ENCODE measurements at places on chromosomes 7 and 10. TPM values are rescaled to one million over a fixed set of nuclear protein-coding genes. Genes with fewer than 3 reads are reported as not detected.

GRCh38 chr7:121515630-121516401 is 119.7 kb upstream of the FAM3C start:
- DNase-seq = no peak

GRCh38 chr7:27200761-27201579 is 1.1 kb upstream of the HOXA13 start:
- DNase-seq = peak; percentile 38

DNA sequence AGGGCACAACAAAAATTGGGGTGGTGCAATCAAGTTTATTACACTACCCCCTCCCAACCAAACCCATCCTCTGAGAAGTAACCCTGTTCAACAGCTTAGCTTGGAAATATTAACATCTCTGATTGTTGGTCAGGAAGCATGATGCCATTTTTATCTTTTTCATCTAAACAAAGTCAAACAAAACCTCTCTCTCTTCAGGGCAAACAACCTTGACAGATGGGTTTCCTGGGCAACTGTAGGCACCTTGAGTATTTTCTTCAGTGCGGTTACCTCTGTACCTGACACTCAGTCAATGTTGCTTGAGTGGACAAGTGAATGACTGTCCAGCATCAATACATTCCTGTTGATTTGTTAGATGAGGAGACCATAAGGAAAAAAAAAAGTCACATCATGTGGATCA is 183.6 kb downstream of the NRP1 start:
- no peak for DNase-seq

DNA sequence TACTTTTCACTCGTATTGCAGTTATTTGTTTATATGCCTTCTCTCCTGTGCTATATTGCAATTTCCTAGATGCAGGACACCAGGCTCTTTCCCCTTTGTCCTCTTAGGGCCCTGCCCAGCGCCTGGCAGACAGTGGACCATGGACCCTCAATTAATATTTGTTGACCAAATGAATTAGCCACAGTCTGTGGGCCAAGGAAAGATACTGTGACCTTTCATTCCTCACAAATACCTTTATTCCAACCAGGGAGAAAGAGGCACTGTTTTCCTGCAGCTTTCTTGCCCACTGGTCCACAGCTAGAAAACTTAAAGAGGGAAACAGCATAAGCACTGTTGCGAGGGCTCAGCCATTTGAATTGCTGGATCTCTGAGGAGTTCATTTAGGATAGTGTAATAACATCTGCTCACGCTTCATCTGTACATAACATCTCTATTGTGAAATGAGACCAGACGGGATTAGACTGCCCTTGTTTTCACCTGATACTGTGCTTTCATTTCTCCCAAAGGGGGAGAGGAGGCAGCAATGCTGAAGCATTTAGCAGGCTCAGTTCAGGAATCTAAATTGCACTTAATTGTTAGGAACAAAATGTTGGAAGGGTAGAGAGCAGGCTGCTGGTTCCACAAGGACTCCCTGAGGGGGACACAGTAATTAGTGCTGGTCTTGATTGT is 46.7 kb downstream of the TNS3 start:
- DNase-seq = no peak

DNA sequence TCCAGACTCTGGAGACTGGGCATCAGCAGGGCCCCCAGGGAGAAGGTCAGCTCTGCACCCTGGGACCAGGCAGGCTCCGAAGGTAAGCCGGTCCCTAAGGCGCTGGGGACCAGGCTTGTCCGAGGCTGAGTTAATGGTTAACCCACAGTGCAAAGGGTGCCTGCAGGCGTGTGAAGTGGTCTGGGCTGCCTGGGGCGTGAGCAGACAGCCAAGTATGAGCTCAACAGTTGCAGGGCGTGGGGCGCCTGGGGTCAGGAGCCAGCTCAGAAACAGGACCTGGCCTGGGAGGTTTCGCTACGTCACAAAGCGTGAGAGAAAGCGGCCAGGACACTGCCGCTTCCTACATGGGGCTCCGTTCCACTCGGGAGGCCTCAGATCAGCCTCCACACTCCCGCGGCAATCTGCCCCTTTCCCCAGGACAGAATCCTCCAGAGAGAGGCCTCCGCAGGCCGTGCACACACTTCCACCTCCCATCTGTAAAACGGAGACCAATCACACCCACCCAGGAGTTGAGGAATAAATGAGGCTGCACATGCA is 16.0 kb downstream of the PDGFA start:
- DNase-seq = no peak

GRCh38 chr7:25828468-25828867 is 323.5 kb upstream of the NFE2L3 start:
- no peak for DNase-seq

DNA sequence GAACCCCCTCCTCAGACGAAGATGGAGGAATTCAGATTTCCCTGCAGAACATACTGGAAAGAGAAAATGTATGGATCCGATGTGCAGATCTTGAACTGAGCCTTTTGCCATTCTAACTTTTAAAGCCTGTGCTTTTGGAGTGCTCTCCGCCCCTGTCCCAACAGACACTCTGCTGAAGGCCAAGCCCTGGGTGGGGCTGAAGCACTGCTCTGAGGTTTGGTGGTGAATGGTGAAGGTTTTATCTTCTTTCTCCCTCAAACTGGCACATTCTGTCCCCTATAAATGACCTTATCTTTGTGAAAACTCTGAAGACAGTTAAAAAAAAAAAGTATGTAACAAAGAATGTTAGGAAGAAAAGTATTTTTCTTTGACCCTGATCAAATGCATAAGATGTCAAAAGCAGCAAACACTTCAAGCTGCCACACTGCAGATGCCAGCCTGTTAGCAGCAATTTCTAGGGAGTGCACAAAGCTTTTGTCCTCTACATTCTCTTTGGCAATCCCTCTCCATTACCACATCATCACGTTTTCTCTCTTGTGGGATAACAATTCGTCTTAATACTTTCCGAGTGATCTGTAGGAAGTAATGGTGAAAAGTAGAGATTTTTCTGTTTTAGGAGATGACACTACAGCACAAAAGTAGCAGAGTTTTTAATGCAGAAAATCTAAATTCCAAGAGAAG is 137.3 kb upstream of the CCDC6 start:
- no peak for DNase-seq

DNA sequence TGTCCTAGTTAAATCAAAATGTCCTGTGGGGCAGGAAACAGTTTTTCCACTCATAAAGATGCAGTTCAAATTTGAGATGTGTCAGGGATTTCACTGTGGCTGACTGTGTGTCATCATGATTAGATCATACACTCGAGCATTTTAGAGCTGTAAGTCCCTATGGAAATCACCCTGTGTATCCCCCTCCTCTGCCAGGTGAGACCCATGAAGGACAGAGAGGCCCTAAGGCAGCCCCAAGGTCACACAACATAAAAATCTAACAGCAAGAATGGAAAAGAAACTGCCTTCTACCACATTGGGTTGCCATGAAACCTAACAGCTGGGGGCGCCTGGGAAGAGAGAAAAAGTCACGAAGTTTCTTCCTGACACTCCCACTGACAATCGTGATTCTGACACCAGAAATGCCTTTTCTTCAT is 135.8 kb downstream of the KCNMA1 start:
- no peak for DNase-seq

- no peak for DNase-seq
Observed at GRCh38 chr7:156014808-156015207, 202.5 kb upstream of the SHH start.

DNA sequence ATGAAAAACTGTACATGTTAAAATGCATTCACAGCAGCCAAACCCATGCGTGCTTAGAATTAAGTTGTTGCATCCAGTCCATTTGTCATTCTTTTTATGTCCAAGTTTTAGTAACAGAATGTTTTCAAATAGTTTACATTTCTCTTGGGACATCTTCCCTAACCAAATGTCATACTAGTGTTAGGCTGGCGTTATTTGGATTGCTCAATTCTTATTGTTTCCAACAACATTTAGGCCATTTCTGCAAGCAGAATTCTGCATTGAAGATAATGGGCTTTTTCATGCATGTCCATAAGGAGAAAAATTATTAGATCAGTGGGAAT is 203.0 kb downstream of the HIBADH start:
- no peak for DNase-seq

GRCh38 chr7:70719125-70719524 is 412.8 kb upstream of the GALNT17 start:
- no peak for DNase-seq

GRCh38 chr10:104330168-104331110 is 7.8 kb downstream of the ITPRIP start:
- peak; percentile 77 for DNase-seq

- DNase-seq = no peak
Observed at GRCh38 chr7:51731075-51731474, 414.5 kb upstream of the COBL start.

- no peak for DNase-seq
Observed at GRCh38 chr7:95921543-95921942, 149.2 kb downstream of the DYNC1I1 start.

- no peak for DNase-seq
Observed at GRCh38 chr7:1418505-1419309, 40.6 kb downstream of the MICALL2 start.

GRCh38 chr7:97024209-97025129 is at the start of gene DLX5:
Gene DLX5, minus strand, starts transcription at chr7:97024831. Its CDS starts 208 bp downstream, at chr7:97024623.
- peak; percentile 58 for DNase-seq

DNA sequence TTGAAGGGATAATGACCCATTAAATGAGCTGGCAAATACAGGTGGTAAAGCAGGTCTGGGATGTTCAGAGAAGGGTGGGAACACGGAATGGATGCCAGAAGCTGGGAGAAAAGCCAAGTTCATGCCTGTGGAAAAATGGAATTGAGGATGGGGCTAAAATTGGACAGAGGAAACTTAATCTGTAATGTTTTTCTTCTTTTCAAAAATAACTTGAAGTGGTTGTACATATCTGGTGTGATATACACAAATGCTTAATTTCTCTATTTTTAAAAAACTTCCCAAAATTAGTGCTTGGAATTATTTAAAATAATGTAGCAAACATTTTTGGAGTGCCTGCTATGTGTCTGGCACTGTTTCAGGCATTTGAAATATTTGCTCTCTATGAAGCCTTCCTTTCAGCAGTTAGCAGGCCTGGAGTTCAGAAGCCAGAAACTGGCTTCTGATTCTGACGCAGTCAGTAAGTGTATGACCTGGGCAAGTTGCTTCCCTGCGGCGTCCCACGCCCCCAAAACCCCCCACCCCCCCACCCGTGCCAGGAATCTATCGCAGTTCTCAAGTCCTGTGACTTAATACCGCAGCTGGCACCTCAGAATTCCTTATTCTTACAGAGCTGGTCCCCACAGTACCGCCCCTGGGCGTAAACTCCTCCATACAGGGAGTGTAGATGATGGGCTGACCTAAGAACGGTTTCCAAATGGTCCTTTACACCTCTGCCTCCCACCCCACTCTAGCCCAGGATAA is 828 bp upstream of the MALSU1 start:
- DNase-seq = no peak

GRCh38 chr10:20473023-20473760 is 423.9 kb downstream of the NEBL start:
- no peak for DNase-seq

DNA sequence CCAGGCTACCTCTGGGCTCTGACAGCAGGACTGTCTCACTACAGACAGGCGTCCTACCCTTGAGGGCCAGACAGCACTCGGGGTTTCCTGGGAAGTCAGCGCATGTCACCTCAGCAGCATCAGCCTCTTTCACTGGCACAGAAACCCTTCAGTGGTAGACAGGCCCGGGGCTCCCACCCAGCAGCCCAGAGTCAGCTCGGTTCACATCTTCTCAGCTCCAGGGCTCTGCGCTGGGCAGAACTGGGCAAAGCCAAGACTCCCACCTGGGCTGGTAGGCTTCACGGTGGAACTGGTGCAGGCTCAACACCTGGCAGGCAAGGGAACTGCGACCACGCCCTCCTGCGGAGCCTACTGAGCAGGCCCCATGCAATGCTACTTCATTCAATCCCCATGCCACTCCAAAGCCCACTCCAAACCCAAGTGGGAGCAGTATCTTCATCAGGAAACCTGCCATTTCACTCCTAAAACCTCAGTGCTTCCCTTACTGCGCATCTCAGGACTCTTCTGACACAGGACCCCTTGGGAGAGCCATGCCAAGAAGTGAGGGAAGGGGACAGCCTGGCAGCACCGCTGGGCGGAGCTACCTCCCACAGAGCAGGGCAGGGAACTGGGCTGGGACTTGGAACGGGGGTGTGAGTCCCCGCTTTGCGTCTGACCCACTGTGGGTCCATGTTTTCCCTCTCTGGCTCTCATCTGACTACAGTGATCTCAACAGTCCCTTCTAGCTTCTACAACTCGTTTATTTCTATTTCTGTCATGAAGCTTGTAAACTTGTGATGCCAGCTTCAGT is 60.4 kb downstream of the SCRN1 start:
- DNase-seq = no peak

DNA sequence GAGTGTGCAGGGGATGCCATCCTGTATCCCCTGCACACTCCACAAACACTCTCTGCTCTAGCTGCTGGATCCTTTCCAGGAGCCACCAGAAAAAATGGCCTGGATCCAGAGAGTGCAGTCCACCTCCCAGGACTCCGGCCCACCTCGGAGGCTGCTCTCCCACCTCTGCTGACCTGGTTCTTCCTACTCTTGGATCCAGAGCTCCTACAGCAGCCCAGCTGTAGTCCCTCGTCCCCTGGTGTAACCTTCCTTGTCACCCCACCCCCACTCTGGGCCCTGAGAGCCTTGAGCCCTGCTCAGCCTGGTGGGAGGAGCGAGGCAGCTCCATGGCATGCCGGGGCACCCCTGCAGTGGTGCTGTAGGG is 54.4 kb downstream of the GOLGA7B start:
- DNase-seq = no peak

DNA sequence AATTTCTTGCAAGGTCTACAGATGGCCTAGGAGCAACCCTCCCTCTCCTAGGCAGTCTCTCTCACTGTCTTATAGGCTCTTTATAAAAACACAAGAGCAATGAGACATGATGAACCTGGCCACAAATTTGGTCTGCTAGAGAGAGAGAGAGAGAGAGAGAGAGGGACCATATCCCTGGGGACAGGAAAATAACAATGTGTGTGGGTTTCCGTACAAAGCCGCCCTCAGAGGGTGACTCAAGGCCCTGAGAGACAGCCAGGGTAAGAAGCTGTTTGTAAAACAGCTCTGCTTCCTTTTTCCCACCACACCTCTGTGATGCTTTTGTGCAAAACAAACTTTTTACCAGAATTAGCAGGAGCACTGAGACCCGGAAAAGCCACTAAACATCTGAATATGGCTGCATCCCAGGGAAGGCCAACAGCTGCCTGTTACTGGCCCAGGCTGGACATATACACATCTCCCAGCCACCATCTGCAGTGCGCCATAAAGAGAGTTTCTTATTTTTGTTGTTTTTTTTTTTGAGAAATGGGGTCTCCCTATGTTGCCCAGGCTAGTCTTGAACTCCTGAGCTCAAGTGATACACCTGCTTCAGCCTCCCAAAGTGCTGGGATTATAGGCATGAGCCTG is 18.4 kb downstream of the GIMAP5 start:
- no peak for DNase-seq

GRCh38 chr10:11017000-11017569 is 587 bp upstream of the CELF2 start:
- no peak for DNase-seq

PIP gene
- 126 TPM for total RNA-seq

NEURL1 gene
- total RNA-seq = 0.30 TPM

CCL24 gene
- total RNA-seq = 2.6 TPM

CYP2W1 gene
- total RNA-seq = 13.3 TPM

CFAP43 gene
- 1.5 TPM for total RNA-seq

CALML3 gene
- 27.4 TPM for total RNA-seq

ZNF804B gene
- not detected for total RNA-seq

IDI1 gene
- 62.1 TPM for total RNA-seq

INTS1 gene
- 96.5 TPM for total RNA-seq

PRF1 gene
- total RNA-seq = not detected
